ENCODE measurements at places on chromosomes 3 and 15.
A peak's percentile ranks its signal among the peaks of the same experiment; 100 is the strongest.

DNA sequence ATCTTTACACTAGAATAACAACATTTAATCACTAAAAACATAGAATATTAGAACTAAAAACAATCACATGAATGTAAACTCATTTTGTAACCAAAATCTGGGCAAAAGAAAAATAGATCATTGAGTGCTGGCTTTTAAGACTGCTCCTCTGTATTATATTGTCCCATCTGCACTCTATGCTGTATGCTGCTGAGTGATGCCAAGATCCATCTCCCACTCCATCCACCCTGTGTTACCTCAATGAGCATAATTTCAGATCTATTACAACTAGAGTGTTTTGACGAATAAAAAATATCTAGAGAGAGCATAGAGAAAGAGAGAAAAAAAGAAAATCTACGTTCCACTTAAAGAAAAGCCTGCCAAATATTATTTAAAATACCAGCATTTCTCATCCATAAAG is 1060.4 kb downstream of the ZPLD1 start:
- no peaks in the 10 kb centered on the region for H3K4me1 ChIP-seq
- H3K27me3 ChIP-seq: no peaks in the 10 kb centered on the region
- no peaks in the 10 kb centered on the region for H3K36me3 ChIP-seq
- H3K4me3 ChIP-seq: no peak overlapping the region
- no peak for DNase-seq
- no peak overlapping the region for H3K27ac ChIP-seq

- H3K36me3 ChIP-seq: no peaks in the 10 kb centered on the region
- no peak overlapping the region for H3K4me3 ChIP-seq
- H3K27me3 ChIP-seq: peaks cover 36% of the 10 kb centered on the region
Observed at GRCh38 chr3:193872265-193872753, 263.6 kb upstream of the HES1 start.

- no peak for DNase-seq
- no peak overlapping the region for H3K4me3 ChIP-seq
- H3K27ac ChIP-seq: no peak overlapping the region
- peaks cover 7% of the 10 kb centered on the region for H3K36me3 ChIP-seq
Observed at GRCh38 chr3:100319951-100320350, 14.6 kb upstream of the NIT2 start.

DNA sequence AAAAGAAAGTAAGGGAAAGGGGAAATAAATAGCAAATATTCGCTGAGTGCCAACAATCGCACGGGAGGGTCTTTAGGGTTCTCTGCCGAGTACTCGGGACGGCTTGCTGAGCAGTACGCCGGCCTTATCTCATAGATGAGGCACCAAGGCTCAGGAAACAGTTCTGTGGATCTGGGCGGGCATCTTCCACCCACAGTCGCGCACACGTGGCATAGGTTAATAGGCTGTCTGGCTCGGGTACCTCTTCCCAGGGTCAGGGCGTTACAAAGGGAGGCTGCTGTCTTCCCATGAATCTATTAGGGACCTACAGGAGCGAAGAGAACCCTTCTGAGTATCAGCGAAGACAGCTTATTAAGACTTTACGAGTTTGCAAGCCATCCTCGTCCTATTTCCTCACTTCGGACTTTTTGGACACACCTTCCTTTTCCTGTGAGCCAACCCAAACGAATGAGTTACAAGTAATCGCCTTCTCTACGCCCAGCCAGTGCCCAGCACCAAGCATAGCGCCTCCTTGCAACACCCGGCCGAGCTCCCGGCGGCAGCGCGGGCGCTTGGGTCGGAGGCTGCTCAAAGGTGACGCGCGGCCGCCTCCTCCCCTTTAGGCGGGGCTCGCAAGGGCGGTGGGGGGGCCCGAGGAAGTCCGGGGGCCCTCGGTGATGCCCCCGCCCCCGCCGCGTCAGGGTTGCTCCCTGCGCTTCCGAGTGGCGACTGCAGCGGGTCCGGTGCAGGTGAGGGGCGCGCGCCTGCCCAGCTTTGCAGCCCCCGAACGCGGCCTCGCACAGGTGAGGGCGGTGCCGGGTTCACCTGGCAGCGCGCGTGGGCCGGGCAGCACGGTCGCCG is at the start of gene MCTP2:
Gene MCTP2, plus strand, starts transcription at position 679 of the 840 bp plus-strand sequence. CDS start 66,705 bp downstream, outside the sequence.
- H3K4me3 ChIP-seq: peak within 1 kb of the TSS; percentile 91
- peaks cover 2% of the 10 kb centered on the region for H3K27me3 ChIP-seq
- DNase-seq: peak; percentile 92
- peak within 1 kb of the TSS; percentile 97 for H3K27ac ChIP-seq
- H3K36me3 ChIP-seq: peaks cover 15% of the 10 kb centered on the region

DNA sequence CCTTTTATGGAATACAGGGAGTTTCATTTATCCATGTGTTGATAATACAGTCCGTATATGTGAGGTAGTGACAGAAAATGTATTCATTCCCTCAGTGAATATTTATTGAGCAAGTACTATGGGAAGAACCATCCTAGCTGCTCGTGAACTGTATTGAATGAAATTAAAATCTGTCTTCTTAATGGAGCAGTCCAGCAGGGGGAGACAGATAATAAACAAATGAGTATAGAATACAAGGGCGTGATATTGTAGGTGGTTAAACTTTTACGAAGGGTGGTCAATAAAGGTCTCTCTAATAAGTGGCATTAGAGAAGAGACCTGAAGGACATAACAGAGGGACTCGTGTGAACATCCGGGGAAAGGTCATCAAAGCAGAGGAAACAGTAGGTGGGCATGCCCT is 62.7 kb upstream of the OSTN start:
- no peak overlapping the region for H3K4me3 ChIP-seq
- no peak overlapping the region for H3K27ac ChIP-seq
- no peak for DNase-seq
- no peaks in the 10 kb centered on the region for H3K4me1 ChIP-seq

- H3K4me3 ChIP-seq: no peak overlapping the region
- no peak for DNase-seq
- no peaks in the 10 kb centered on the region for H3K27me3 ChIP-seq
- no peaks in the 10 kb centered on the region for H3K4me1 ChIP-seq
Observed at GRCh38 chr15:48722764-48723661, 77.5 kb upstream of the FBN1 start.

DNA sequence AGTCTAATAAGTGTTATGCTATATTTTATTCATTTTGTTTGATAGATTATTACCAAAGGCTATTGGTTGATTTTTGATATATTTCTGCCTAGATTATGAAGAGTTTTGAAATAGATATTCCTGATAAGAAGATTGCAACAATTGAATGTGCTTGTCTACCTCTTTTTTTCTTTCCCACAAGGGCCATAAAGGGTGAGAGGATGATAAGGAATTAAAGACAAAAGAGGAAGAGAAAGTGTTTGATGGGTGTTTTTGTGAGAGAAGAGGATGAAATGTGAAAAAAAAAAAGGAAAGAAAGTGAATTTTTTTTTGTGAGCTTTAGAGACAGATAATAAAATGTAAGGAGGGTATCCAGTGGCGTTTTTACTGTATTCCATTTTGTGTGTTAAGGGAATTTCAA is 244.4 kb downstream of the CHST2 start:
- no peak for DNase-seq
- no peak overlapping the region for H3K4me3 ChIP-seq
- H3K27me3 ChIP-seq: no peaks in the 10 kb centered on the region
- H3K36me3 ChIP-seq: peaks cover 2% of the 10 kb centered on the region
- H3K27ac ChIP-seq: no peak overlapping the region

GRCh38 chr15:56207092-56207491 is 36.6 kb downstream of the RFX7 start:
- H3K4me1 ChIP-seq: peaks cover 43% of the 10 kb centered on the region
- no peak for DNase-seq
- H3K27me3 ChIP-seq: no peaks in the 10 kb centered on the region
- peaks cover 40% of the 10 kb centered on the region for H3K36me3 ChIP-seq

DNA sequence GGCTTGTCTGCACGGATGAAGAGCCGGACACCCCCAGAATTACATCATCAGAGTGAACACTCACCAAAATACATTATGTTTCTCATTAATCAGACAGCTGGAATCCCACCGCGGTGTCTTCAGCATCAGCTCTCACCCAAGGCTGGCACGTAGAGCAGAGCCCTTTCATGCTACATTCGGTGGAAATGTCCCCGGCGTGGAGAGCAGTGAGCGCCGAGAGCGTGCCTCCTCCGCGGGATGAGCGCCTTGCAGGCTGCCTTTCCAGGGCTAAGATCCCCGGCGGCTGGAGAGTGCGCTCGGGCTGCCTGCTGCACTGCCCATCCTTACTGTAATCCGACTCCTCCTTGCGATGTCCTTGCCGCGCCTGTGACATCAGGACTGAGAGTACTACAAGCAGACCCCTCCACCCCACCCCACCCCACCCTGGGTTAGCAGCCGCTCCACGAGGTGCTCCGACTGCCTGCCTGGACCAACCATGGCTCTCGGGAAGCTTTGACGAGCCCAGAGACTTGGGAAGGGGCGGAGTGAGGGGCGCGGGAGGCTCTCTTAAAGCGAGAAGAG is at the start of gene ZNF385D:
Gene ZNF385D, minus strand, starts transcription at position 380 of the 561 bp plus-strand sequence. Its CDS starts 294 bp downstream, at position 86.
- peaks cover 4% of the 10 kb centered on the region for H3K27me3 ChIP-seq
- no peaks in the 10 kb centered on the region for H3K36me3 ChIP-seq
- no peak within 1 kb of the TSS for H3K4me3 ChIP-seq
- H3K4me1 ChIP-seq: no peaks in the 10 kb centered on the region

DNA sequence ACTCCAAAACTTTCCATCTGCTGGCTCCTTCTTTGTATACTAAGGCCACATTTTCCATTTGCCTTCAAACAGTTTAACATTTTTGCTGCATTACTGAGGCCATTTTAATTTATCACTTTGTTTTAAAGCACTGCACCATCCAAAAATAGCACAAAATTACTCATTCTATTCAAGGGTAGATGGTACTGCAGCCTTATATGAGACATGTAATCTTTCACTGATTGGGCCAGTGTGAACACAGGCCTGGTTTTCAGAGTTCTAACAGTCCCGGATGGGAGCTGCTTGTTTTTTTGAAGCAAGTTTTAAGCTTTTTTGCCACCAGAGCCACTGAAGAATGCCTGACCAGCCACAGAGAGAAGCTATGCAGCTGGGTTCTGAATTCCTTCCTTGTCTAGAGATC is 172.3 kb upstream of the TSC22D2 start:
- no peaks in the 10 kb centered on the region for H3K4me1 ChIP-seq
- no peak for DNase-seq
- H3K27ac ChIP-seq: no peak overlapping the region
- H3K4me3 ChIP-seq: no peak overlapping the region
- no peaks in the 10 kb centered on the region for H3K36me3 ChIP-seq

DNA sequence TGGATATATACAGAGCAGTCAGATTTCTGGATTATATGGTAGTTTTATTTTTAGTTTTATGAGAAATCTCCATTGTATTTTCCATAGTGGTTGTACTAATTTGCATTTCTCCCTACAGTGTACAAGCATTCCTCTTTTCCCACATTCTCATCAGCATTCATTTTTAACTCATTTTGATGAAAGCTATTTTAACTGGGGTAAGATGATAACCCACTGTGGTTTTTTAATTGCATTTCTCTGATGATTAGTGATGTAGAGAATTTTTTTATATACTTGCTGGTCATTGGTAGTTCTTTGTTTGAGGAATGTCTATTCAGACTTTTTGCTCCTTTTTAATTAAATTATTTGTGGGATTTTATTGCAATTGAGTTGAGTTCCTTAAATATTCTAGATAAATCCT is 903.6 kb downstream of the DIPK2A start:
- no peaks in the 10 kb centered on the region for H3K36me3 ChIP-seq
- no peak overlapping the region for H3K4me3 ChIP-seq
- DNase-seq: no peak
- H3K27me3 ChIP-seq: no peaks in the 10 kb centered on the region
- no peaks in the 10 kb centered on the region for H3K4me1 ChIP-seq
- H3K27ac ChIP-seq: no peak overlapping the region

DNA sequence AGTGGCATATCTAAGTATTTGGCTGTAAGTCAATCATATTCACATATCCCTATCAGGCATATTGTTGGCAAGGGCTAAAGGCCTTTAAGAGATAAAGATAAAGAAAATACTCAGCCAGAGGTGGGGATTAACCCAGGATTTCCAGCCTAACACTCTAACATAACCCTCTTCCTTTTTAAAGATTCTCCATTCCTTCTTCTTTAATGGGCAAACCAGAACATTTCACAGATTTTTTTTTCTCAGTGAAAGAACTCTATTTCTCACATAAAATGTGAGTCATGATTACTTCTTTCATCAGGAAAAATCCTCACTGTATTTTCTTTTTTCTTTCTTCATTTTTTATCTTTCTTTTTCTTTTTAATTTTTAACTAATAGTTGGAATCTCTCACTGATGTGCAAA is 200.4 kb downstream of the NR1D2 start:
- DNase-seq: no peak
- H3K27ac ChIP-seq: no peak overlapping the region
- no peaks in the 10 kb centered on the region for H3K27me3 ChIP-seq
- no peaks in the 10 kb centered on the region for H3K4me1 ChIP-seq

- peaks cover 6% of the 10 kb centered on the region for H3K36me3 ChIP-seq
- peak overlapping the region; percentile 50 for H3K27ac ChIP-seq
- H3K4me3 ChIP-seq: no peak overlapping the region
- no peaks in the 10 kb centered on the region for H3K27me3 ChIP-seq
Observed at GRCh38 chr15:63602595-63602994, 5.4 kb downstream of the FBXL22 start.

DNA sequence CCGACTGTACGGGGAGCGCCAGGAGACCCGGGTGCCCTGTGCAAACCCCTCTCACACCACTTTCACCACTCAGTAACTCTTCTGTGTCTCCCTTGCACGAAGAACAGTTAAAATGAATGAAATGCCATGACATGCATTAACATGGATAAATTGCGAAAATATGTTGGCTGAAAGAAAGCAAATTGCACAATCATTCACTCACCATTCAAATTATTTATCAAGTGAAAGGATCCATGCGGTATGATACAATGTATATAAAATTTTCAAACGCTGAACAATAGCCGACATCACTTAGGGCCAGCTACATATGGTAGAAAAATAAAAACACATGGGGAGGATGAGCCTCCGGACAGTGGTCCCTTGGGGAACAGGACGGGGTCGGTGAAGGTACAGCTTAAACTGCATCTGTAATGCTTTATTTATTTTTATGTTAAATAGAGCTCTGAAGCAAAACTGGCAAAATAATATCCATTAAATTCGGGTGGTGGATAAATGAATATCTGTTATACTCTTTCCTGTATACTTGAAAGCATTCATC is 45.9 kb downstream of the SLC12A8 start:
- no peak overlapping the region for H3K27ac ChIP-seq
- H3K36me3 ChIP-seq: no peaks in the 10 kb centered on the region
- H3K27me3 ChIP-seq: peaks cover 7% of the 10 kb centered on the region
- H3K4me1 ChIP-seq: peaks cover 16% of the 10 kb centered on the region
- no peak overlapping the region for H3K4me3 ChIP-seq

DNA sequence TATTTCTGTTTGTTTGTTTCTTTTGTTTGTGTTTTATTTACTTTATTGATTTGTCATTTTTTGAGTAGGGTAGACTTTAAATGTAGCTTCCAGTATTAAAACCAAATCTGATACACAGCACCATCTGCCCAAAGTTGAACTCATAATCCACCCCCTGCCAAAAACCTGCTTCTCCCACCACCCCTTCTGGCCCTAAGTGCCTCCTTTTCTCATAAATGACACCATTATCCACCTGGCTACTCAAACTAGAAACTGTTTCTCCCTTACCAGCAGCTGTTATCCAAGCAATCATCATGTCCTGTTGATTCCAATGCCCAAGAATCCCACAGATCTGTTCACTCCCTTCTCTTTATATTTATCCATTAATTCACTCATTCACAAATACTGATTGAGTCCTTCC is 21.8 kb upstream of the PTX3 start:
- H3K27me3 ChIP-seq: peaks cover 5% of the 10 kb centered on the region
- H3K4me3 ChIP-seq: no peak overlapping the region
- no peaks in the 10 kb centered on the region for H3K36me3 ChIP-seq

- H3K4me3 ChIP-seq: no peak overlapping the region
- H3K36me3 ChIP-seq: no peaks in the 10 kb centered on the region
- no peak overlapping the region for H3K27ac ChIP-seq
- peaks cover 12% of the 10 kb centered on the region for H3K4me1 ChIP-seq
Observed at GRCh38 chr3:149655826-149656574, 1.8 kb downstream of the WWTR1 start.

GRCh38 chr3:13024765-13025065 is 48.5 kb downstream of the IQSEC1 start:
- no peaks in the 10 kb centered on the region for H3K27me3 ChIP-seq
- no peak overlapping the region for H3K4me3 ChIP-seq
- peaks cover 3% of the 10 kb centered on the region for H3K36me3 ChIP-seq
- H3K4me1 ChIP-seq: peaks cover 3% of the 10 kb centered on the region
